ENCODE measurements at places on chromosomes 3 and 15.

GRCh38 chr3:53823026-53823955, 22.9 kb downstream of the CHDH start:
- DNase-seq, result no peak

- no peak for DNase-seq
Observed at GRCh38 chr15:97993310-97993738, 32.8 kb downstream of the ARRDC4 start.

DNA sequence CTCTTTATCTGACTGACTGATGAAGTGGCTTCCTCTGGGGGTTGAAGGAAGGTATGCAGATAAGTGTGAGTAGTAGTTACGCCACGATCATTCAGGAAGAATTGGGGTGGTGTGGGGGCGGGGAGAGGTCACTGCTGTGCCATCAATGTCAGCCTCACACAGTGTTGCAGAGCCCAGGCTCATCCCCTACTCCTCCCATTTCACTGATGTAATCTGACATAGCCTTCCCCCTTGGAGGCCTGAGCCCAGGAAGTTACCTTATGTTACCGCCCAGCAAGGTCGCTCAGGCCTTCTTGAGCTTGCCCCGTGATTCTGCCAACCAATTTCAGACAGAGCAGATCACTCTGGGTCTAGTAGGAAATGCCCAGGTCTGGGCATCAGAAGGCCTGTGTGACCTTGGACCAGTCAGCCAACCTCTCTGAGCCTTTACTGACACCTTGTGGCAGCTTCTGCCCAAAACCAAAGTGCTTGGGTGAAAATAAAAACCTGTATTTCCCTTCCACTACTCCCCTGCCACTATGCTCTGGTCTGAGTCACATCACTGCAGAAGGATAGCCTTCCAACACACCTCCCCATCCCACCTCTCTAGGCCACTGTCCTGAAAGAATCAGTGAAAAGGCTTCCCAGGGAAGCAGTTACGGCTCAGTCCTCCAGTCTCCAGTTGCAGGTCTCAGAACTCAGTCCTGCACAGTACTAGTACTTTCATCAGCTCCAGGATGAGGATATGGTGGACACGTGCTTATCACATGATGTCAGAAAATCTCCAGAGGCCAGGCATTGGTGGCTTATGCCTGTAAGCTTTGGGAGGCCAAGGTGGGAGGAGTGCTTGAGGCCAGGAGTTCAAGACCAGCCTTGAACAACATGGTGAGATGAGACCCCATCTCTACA, 28.1 kb upstream of the INSYN1 start:
- DNase-seq, result no peak

DNA sequence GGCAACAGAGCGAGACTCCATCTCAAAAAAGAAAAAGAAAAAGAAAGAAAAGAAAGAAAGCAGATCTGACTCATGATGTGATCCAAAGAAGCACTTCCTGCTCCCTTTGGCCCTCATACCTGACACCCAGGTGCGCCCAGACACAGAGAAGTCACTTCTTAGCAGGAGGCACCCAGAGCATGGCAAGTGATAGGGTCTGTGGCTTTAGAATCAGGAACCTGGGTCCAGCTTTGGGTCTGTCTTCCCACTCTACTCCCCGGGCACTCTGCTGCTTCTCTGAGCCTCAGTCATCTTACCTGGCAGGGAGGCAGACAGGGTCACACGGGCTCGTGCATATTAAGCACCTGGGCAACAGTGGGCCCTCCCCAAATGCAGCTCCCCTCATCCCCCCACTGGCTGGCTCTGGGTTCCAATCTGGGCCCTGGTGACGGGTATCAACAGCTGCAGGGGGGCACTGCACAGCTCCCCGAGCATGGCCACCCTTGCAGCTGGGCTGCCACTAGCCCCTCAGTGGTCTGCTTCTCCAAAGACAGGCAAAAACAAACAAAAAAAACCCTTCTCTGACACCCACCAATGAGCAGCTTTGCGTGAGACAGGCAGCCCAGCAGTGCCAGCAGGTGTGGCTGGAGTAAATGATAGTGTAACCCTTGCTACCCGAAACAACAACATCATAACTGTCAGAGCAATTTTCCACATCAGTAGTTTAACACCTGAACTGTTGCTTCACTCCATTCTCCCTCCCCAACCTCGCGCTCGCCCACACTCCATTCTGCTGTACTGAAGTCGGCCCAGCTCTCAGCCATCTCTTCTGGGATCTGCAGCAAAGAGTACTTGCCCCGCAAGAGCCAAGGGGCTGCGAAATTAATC, 99.8 kb downstream of the MEGF11 start:
- DNase-seq, result no peak

GRCh38 chr15:80999623-81000036, 1.1 kb upstream of the TLNRD1 start:
- DNase-seq, result no peak

GRCh38 chr15:41969851-41970431, 2.4 kb downstream of the EHD4 start:
- DNase-seq, result no peak

- DNase-seq, result peak; percentile 59
Observed at GRCh38 chr3:27758083-27758482, 36.0 kb upstream of the EOMES start.

- DNase-seq, result no peak
Observed at GRCh38 chr3:74004386-74004785, 379.6 kb upstream of the PDZRN3 start.

DNA sequence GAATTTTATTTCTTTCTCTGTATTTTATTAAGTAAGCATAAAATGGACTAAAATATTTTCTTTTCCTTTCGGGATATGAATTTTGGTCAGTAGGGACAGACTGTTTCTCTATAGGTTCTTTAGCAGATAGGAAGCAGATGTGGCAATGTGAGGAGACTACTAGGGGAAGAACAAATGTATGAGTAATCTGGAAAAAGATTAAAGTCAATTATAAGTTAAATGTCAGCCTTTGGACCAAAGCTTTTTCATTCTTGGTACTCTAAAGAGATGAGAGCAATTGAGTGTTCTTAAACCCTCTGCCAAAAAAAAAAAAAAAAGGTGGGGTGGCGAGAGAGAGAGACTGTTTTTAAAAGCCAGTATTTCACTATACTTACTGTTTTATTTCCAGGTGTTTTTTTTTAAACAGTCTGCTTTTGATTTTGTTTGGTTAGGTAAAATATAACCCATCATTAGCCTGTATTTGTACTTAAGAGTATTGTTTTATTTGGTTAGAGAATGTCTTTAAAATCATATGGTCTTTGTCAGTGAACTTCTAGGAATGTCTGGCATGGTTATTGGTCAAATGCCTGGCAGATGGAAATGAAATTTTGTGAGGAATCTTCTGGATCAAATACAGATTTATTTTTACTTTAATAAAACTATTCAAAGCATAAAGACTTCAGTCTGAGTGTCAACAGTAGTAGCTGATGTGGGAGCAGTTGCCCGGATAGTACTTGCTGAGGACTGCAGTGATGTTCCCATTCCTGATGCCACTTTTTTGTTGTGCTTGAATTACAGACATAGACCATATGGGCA, 63.8 kb downstream of the LRRC49 start:
- DNase-seq, result peak; percentile 62

GRCh38 chr3:124967964-124968363, 33.4 kb upstream of the MUC13 start:
- DNase-seq, result no peak

DNA sequence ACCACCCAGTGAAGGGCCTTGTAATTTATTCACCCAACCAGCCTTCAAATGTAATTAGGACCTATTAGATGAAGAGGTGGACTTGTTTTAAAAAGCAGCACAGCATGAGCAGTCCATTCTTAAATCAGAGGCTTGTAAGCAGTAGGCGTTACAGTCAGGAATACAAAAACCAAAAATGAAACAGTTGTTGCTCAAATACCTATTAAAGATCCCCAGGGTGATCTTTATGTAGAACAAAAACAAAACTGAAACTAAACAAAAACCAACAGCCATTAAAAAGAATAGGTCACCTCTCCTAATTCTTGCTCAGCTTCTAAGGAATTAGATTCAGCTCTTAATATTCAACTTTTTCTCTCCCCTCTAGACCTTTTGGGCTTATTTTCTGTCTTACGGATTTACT, 104.9 kb upstream of the ST8SIA2 start:
- DNase-seq, result no peak

DNA sequence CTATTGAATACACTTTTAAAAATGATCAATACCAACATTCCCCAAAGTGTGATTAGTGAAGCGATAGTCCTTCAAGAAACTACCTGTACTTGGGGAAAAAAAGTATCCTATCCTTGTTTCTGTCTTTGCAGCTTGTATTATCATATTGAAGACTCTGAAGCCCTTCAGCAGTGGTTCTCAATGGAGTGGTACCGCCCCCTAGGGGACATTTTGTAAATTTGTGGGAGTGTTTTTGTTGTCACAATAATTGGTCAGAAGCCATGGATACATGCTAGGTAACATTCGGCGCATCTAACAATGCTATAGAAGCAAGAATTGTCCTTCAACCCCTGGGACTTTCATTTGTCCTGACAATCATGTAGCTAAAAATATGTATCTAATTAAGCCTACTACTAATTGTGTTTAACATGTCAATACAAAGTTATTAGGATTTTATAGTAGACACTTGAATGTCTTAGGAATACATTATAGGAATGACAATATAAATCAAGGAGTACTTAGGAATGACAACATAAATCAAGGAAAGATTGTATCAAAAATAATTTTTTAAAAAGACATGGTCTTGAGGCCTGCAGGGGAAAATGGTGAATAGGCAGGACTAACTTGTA, 53.7 kb downstream of the NMD3 start:
- peak; percentile 46 for DNase-seq

DNA sequence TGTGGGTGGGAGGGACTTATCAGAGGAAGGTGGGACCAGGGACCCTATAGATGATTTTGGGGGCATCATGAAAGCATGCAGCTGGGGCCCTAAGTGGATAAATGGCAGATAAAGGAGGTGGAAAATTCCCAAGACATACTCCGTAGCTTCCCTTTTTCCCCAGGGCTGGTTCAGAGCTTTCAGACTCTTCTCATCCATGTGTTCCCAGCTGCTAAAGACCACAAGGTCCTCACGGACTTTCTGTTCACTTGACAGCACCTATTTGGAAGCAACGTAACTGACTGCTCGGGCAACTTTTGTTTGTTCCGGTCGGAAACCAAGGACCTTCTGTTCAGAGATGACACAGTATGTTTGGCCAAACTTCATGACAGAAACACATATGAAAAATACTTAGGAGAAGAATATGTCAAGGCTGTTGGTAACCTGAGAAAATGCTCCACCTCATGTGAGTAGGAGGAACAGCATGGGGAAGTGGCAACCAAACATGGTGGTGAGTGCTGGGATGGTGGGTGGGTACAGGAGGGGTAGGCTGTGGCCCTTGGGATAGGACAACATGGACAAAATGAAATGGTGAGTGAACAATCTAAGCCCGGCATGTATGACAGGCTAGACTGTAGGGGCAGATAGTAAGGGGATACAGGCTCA, 28.7 kb upstream of the SRPRB start:
- no peak for DNase-seq

GRCh38 chr15:57079446-57079845, 161.0 kb downstream of the TCF12 start:
- no peak for DNase-seq

DNA sequence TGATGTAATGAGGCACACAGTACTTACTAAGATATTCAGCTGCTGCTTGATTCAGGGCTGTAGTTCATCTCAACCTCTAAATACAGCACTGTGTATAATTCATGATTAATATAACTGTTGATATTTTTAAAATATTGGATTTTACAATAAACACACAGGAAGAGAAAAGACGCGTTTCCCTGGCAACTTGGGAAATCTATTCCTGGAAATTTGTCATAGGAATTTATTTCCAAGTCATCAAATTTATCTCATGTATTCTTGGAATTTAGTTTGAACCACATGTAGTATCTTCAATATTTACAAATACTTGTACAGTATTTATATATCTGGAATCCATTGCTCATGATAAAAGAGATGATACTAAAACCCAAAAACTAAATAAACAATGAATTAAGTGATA, 30.6 kb downstream of the EPHA3 start:
- peak; percentile 8 for DNase-seq

GRCh38 chr15:68635141-68635540, 56.3 kb downstream of the CORO2B start:
- DNase-seq, result no peak

DNA sequence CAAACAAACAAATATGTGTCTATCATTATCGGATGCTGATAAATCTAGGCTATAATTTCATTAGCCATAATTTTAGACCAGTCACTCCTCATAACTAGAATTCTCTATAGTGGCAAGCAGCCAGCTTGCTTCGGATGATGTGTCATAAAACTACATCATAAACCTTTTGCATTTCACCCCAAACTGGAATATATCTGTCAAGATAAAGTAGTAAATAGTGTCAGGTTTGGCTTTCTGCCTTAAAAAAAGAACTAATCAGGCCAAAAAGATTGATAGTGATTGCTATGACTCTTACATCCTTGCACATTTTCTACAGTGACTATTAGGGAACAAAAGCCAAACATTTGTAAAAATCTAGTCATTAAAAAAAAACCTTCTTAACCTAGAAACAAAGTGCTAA, 51.0 kb downstream of the DPPA2 start:
- DNase-seq, result peak; percentile 25

DNA sequence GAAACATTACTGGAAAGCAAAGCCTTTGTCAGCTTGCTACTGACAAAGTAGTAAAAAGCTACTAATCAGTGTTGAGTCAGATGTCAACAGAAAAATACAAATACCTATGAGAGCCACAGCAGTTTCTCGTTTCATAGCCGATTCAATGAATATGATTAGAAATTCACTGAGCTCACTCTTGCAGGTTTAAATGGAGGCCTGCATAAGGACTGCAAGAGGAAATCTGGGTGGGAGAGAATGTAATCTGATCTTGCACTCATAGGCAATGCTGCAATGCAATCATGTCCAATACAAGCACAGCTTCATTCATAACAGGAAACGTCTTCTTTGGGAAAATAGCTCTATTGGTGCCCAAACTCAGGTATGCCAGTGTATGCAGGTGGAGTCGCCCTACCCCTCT, 608.8 kb downstream of the ROBO2 start:
- no peak for DNase-seq

DNA sequence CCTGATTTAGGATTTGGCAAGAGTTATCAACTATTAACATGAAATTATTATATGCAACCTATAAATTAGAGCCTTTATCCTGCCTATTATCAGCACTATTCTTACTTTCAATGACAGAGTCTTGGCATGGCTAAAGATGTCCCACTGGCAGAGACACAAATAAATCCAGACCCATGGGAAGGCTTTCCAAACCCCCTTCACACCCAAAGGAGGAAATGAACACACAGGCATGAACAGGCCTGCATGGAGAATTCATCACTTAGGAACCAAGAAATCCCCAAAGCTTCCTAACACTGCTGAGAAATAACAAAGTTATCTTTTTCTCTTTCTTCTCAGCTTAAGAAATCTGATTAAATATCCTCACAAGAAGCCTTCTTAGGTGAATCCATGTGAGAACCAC, 213.9 kb downstream of the OCA2 start:
- DNase-seq, result no peak

DNA sequence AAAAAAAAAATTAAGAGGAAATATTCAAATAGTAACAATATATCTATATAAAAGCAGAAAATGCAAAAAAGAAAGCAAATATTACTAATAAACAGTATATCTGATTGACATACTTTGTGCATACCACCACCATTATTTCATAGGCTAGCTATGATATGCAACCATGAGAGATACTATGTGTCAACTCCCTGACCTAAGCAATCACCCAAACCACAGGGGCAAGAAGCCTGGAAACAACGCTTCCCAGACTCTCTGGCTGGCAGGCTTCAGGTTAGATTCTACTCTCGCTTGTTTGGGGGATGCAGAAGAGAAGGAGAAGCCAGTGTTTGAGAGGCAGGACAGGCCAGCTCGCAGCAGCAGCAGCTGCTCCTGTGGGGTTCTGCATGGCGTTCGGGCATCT, 169.3 kb upstream of the TPM1 start:
- peak; percentile 59 for DNase-seq
